ENCODE measurements at places on chromosomes 1 and 21.

- DNase-seq: no peak
Measured at GRCh38 chr1:1889090-1889750, 1.7 kb downstream of the GNB1 start.

DNA sequence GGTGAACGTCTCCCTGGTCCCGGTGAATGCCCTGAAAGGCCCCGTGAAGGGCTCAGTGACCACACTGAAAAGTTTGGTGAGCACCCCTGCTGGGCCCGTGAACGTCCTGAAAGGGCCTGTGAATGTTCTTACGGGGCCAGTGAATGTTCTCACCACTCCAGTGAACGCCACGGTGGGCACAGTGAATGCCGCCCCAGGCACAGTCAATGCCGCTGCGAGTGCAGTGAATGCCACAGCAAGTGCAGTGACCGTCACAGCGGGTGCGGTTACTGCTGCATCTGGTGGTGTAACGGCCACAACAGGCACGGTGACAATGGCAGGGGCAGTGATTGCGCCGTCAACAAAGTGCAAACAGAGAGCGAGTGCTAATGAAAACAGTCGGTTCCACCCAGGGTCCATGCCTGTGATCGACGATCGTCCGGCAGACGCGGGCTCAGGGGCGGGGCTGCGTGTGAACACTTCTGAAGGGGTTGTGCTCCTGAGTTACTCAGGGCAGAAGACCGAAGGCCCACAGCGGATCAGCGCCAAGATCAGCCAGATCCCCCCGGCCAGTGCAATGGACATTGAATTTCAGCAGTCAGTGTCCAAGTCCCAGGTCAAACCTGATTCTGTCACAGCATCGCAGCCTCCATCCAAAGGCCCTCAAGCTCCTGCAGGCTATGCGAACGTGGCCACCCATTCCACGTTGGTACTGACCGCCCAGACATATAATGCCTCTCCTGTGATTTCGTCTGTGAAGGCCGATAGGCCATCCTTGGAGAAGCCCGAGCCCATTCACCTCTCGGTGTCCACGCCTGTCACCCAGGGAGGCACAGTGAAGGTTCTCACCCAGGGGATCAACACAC, 41.5 kb downstream of the ZBTB17 start:
- DNase-seq: no peak

DNA sequence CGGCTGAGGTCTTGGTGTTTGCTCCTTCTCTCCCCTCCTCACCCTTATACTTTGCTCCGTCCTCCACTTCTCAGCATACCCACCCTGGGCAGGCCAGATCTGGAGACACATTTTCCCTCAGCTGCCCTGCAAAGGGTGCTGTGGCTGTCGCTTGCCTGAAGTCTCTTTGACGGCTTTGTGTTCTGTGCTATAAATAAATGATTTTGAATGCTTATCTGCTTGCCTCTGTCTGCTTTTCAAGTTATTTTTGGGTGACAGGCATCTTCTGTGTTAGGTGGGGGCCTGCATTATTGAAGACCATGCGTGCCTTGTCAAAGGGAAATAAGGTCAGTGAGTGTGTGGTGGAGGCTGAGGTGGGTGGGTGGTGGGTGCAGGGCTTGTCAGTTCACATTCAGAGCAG, 66.9 kb upstream of the KCND3 start:
- DNase-seq: no peak

DNA sequence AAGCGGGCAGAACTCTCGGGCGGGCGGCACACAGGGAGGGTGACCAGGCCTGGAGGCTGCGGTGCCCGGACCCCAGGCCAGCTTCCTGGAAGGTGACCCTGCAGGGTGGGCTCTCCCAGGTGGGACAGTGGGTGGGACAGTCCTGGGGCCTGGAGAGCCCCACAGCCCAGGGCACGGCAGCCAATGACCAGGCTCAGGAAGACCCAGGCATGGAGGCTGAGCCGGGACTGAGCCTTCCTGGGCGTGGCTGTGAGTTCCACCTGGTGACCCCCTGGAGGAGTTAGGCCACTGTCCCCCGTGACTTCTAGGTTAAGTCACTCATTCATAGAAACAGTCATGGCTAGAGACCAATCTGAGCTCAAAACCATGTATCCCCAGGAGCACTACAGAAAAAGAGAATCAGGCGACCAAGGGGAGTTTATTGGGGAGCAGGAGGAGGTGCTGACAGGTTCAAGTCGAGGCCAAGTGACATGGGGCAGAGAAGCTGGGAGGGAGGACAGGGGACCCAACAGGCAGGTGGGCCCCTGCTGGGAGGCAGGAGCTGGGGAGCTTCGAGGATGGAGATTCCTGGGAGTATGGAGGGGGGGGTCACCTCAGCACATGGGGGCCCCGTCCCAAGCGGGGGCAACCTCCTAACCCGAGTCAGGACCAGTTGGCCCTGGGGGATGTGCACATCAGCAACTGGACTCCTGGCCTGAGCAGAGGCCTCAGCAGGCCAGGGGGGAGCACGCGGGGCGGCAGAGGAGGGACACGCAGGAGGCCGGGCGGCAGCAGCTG, 1.2 kb downstream of the KRTAP10-5 start:
- DNase-seq: no peak

- DNase-seq: no peak
Measured at GRCh38 chr1:114671011-114671938, 1.4 kb upstream of the DENND2C start.

- peak; percentile 26 for DNase-seq
Measured at GRCh38 chr1:50967416-50968157, 2.5 kb upstream of the CDKN2C start.

DNA sequence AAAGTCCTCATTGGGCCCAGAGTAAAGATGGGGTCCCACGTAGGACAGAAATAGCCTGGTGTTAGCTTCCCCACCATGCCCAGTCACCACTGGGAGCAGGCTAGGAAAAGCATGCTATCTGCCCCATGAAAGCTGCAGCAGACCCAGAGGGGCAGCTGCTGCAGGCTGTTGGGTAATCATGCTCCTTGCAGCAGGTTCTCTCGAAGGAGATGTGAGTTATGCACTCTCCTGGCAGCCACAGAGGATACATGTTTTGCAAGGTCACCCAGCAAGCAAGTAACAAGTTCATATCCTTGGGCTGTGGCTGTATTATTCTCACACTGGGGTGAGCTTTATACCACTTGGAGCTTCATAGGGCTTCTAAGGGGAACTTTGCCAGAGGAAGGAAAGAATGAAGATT, 9.1 kb upstream of the HEYL start:
- no peak for DNase-seq

- no peak for DNase-seq
Measured at GRCh38 chr1:8212580-8213031, 105.3 kb upstream of the SLC45A1 start.

DNA sequence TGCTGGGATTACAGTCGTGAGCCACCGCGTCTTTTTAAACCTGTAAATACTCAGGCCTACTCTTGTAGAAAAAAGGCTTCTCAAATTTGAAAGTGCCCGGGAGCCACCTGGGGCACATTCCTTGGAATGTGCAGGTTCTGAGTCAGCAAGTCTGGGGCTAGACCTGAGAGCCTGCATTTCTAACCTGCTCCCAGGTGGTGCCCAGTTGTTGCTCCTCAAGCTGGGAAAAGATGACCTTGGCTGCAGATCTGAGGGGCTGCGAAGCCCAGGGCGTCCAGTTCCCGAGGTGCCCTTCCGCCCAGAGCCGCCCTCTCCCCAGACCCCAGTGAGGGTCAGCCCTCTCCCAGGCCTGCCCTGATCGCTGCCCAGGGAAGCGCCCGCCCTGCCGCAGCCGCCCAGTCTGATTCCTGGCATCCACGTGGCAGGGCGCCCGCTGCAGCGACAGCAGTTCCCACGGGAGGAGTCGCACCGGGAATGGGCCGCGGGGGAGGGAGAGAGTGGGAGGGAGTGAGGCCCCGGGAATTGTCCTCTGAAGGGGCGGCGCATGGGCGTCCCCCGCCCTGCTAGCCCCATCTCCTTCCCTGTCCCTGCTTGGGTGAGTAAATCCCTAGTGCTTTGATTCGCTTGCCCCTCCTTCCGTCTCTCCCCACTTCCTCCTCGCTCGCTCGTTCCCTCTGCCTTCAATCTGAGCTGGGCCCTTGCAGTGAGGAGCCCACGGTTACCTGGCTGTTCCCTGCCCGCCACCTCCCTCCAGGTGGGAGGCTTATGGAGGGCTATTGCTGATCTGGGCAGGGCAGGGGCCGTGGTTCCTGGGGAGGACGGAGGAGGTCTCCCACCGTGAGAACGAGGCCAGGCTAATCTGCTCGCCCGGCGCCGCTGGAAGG, 18.8 kb upstream of the TENT5B start:
- no peak for DNase-seq

- DNase-seq: no peak
Measured at GRCh38 chr1:64478594-64479470, 8.9 kb downstream of the CACHD1 start.

DNA sequence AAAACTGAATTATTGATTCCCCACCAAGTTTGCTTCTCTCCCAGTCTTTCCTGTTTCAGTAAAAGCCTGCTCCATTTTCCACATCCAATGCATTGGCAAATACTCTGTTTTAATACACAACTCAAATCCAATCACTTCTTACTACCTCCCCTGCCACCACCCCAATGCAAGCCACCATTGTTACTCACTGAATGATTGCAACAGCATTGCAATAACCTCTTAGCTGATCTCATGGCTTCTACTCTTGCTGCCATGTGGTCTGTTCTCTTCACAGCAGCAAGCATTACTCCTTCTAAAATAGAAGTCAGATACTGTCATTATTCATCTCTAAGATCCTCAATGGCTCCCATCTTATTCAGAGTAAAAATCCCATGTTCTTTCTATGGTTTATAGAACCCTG, 123.4 kb downstream of the ATP6V1G3 start:
- no peak for DNase-seq

DNA sequence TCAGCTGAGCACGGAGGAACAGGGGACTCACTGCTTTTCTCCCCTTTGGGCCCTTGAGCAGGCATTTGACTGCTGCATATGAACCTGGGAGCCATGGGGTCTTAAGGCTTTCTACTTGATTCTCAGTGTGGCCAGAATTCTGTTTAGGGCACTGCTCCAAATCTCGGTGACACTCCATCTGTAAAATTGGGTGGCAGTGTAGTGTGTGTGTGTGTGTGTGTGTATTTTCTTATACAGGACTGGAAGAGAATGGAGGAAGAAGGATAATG, 162.2 kb downstream of the PBX1 start:
- DNase-seq: no peak

DNA sequence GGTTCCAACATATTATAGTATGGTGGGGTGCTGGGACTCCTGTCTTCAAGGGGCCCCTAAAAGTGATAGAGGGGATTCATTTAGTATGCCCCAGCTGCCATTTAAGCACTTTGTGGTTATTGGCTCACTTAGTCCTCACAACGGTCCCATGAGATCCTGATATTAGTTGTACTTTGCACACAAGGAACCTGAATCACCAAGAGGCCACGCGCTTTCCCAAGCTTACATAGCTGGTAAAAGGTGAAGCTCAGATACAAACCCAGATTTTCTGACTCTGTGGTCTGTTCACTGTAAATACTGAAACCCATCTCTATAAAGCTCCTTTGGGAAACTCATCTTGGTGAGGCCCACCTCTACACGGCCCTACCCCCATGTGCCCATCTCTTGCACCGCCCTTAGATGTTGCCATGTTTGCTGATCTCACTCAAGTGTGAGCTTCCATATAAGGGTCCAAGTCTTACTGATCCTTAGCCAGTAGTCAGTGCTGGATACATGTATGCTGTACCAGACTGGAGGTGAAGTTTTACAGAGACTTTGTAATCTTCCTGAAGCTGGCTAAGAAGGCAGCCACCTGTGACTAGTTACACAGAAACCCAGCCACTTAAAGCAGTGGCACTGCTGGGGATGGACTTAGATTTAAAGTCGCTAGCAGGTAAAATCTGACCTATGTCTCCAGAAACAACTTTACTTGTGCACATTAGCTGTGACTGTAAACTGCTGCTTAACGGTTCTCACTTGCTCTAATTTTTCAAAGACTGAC, 124.4 kb upstream of the HOOK1 start:
- no peak for DNase-seq

GRCh38 chr1:28915031-28915895, 894 bp downstream of the EPB41 start:
- DNase-seq: peak; percentile 69

GRCh38 chr21:24112020-24112419, 1495.3 kb downstream of the MRPL39 start:
- no peak for DNase-seq

DNA sequence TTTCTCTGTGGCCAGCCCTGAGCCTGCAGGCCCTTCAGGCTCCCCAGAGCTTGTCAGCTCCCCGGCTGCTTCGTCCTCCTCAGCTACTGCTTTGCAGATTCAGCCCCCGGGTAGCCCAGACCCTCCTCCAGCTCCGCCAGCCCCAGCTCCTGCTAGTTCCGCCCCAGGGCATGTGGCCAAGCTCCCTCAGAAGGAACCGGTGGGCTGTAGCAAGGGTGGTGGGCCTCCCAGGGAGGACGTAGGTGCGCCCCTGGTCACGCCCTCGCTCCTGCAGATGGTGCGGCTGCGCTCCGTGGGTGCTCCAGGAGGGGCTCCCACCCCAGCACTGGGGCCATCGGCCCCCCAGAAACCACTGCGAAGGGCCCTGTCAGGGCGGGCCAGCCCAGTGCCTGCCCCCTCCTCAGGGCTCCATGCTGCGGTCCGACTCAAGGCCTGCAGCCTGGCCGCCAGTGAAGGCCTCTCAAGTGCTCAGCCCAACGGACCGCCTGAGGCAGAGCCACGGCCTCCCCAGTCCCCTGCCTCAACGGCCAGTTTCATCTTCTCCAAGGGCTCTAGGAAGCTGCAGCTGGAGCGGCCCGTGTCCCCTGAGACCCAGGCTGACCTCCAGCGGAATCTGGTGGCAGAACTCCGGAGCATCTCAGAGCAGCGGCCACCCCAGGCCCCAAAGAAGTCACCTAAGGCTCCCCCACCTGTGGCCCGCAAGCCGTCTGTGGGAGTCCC, 45.4 kb downstream of the YARS1 start:
- DNase-seq: no peak

GRCh38 chr1:26730695-26731094, 34.9 kb downstream of the ARID1A start:
- no peak for DNase-seq

DNA sequence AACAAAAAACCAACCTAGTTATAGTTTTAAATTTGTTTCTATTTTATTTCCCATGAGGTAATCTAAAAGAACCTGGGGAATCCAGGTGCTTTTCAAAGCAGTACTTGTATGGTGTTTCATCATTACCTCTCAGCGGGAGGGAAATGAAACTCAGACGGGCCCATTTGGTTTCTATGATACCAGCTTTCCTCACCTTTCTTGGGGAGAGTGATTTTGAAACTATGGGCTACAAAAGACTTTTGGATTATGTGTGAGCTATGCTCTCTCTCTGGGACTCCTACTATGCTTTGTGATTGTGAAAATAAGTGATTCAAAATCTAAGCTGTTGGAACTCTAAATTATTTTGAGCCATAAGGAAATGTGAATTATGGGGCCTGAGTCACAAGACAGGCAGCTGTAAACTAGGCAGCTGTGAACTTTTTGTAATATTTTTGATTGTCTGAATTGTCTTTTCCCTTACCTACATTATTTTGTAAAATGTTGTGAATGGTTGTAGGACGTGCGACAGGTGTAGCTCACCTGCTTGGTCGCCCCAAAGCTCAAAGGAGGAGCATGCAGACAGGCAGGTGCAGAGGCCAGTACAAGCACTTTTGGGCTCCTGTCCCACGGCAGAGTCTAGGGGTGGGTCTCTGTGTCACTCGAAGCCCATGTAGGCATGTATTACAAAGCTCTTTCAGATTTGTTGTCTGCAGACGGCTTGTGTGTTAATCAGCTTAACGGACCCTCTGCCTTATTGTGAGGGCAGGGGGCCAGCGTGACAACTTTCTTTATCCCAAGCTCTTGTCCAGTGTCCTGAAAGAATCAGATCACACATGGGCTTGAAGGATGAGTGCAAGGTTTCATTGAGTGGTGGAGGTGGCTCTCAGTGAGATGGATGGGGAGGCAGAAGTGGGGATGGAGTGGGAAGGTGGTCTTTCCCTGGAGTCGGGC, 64.8 kb upstream of the BACH1 start:
- peak; percentile 73 for DNase-seq

- no peak for DNase-seq
Measured at GRCh38 chr1:8889925-8890785, 11.7 kb upstream of the ENO1 start.
